NCI-H460 (cell line): ENCODE measurements at places on chromosomes 12 and 14.

DNA sequence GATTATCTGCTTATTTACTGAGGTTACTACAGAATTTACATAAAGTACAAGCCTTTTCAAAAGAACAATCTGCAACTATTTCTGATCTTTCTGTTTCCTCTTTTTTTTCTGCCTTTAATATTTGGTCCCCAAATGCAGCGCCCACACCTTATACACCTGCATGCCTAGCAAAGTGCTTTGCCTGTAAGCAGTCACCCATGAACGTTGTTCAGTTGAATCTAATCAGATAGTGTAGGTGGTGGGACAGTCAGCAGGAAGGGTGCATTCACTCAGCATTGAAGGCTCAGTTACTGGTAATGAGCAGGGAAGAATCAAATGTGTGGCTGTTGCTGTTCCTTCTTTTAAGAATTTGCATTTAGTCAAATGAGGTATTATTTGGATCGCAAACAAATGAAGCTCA is 108.4 kb downstream of the GPR135 start:
- no peak for DNase-seq

DNA sequence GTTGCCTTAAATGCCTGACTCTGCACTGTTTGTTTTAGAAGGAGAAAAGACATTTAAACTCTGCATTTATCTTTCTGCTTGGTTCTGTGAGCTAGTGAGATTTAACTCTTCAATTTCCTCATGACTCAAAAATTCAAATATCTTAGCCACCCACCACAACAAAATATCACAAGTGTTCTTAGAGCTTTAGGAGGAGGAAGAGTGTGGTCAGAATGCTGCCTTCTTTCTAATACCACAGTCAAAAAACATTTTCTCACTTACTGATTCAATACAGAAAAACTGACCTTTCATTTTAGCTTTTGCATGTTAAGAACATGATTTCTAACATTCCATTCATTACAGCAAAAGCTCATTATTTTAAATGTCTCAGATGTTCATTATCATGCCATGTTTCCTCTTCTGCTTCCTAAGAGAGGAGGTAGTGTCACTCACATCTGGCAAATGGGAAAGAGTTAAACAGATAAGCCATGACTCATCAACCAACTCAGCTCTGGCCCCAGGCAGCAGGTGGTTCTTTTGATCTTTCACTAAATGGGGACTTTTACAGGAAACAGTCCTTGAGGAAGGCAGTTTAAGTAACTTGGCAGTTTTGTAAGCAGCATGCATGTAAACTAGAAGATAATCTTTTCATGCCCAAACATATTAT is 56.4 kb upstream of the RNU6-8 start:
- DNase-seq = no peak

- DNase-seq = no peak
Observed at GRCh38 chr12:56898938-56899337, 35.3 kb downstream of the SDR9C7 start.

- DNase-seq = no peak
Observed at GRCh38 chr12:13365748-13366366, 169.3 kb downstream of the EMP1 start.
